DND-41 (cell line): ENCODE measurements at places on chromosomes 2 and 18.

- DNase-seq: peak; percentile 6
Measured at GRCh38 chr2:168889635-168890005, 610 bp downstream of the SPC25 start.

DNA sequence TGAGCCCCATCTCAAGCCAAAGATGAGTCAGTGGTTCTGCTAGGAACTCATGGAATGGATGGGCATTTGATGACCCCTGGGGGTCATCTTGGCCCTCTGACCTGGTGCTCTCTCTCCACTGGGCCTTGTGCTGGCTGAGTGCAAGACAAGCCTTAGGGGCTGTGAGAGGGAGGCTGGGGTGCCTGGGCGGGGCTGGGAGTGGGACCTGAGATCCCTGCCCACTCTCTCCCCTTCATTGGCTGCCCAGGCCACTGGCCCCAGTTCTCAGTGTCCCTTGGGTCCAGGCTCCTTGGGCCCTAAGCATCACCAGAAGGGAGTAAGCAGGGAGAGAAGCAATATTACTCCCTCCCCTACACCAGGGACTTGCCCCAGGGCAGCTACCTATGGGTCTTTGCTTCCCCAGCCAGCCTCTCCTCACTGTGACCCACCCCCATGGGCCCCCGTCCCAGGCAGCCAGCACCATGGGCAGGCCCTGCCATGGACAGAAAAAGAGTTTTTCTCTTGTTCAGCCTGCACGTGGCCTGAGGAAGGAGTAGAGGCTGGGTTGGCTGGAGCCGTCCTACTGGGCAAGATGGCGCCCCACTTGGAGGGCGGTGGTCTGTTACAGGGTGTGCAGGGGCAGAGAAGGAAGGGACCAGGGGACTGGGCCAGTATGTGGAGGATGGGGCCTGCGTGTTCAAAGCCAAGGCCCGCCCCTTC, 33.6 kb downstream of the ATOH8 start:
- DNase-seq: no peak

- no peak for DNase-seq
Measured at GRCh38 chr18:62450175-62450545, 72.7 kb upstream of the ZCCHC2 start.

DNA sequence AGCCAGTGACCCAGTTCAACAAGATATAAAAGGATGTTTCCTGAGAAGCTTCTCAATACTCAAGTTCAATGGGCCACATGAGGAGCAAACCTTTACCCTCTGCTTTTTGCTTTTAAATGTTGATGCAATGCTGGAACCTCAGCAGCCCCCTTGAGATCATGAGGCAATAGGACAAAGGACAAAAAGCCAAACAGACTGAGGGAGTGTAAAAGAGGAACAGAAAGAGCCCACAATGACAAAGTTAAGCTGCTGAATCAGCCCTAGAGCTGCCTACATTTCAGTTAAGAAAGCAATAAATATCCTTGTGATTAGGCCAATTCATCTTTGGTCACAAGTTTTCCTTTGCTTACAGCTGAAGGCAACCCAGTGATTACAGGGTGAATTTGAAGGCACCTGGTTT, 76.9 kb downstream of the MRO start:
- DNase-seq: no peak

DNA sequence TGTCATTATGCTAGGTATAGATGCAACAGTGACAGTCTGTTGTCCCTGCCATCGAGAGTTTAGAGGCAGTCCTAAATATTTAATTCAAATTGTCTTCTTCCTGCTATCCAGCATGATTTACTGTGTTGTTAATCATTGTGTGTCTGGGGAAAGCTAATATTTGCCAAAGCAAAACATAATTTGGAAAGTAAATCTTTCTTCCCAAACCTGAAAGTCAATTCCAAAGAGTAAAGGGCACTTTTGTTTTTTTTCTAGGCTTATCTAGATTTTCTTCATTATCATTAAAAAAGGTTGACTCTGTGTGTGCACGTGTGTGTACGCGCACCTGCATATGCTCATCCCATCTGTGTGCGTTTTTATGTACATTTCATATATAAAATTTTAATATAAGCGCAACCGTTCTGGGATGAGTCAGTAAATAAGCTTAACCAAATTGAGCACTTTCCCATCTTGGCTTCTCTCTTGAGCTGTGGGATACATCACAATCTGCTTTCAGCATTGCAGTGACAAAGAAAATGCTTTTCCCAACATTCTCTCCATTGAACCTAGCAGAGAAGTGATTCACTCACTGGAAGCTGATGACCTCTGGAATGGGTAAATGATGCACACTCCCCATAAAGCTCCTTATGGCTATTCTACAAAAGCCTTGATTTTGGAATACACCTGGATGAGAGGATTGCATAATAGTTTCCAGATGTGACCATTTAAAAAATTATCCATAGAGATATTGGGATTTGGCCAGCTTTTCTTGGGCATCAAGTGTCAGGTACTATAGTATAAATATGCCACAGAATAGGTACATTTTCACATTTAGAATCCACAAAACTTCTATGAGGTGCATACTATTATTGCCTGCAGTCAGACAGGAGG, 488.4 kb downstream of the ADCYAP1 start:
- no peak for DNase-seq

GRCh38 chr2:149213764-149214493, 116.5 kb upstream of the LYPD6 start:
- no peak for DNase-seq

GRCh38 chr18:63244607-63245006, 75.0 kb downstream of the BCL2 start:
- DNase-seq: no peak

GRCh38 chr18:12836551-12836950, 47.5 kb downstream of the PTPN2 start:
- no peak for DNase-seq

GRCh38 chr2:64403426-64403825, 50.5 kb upstream of the LGALSL start:
- DNase-seq: no peak

DNA sequence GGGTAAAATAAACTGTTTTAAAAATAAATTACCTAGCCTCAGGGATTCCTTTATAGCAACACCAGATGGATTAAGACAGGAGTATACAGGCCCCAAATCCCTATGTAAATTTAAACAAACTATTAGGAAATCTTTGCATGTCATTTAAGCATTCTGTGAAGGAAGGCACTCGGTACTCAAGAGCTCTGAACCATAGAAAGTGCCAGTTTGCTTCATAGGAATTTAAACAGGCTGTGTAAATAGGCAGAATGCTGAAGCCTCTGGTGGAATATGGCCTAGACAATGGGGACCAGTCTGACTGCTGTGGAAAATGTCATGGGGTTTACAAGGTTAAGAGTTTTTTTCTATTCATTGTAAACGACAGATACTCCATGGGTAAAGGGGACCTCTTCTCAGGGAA, 377.4 kb downstream of the DLGAP1 start:
- no peak for DNase-seq

DNA sequence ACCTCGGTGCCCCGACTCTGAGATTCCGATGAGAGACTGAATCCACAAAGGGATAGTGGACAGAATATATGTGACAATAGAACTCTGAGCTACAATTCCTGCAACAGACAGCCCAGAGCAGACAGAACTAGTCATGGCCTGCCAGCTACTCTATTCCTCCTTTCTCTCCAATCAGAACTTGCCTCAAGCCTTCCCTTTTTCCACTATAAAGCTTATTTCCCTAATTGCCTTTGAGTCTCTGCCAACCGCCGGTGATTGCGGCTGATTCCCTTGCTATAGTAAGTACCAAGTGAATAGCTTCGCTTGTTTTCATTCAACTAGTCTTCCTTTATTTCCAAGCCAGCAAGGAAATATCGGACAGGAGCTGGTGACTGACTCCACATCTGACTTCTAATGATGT, 96.8 kb downstream of the DSC3 start:
- no peak for DNase-seq

DNA sequence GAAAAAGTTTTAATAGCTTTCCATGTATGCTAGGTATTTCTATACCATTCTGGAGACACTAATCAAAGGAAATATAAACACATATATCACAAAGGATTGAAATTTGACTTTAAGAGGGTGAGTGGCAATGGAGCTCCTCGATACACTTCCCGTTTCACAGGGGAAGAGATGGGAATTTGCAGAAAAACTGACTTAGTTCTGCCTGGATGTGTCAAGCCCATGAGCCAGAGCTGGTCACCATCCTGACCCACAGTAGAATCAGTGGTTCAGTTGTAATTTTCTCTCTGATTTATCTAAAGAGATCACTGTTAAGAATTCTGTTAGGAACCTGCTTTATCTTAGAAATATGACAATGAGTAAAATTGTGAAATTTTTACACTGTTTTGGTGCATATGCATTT, 34.2 kb downstream of the PLCL1 start:
- DNase-seq: no peak

- no peak for DNase-seq
Measured at GRCh38 chr18:45166341-45166835, 448.9 kb upstream of the SLC14A2 start.

GRCh38 chr2:68721482-68722101, 13.0 kb upstream of the ARHGAP25 start:
- peak; percentile 73 for DNase-seq

- DNase-seq: no peak
Measured at GRCh38 chr2:189614585-189614984, 34.0 kb upstream of the SLC40A1 start.

- no peak for DNase-seq
Measured at GRCh38 chr2:3405307-3405706, 25.8 kb downstream of the TRAPPC12 start.

DNA sequence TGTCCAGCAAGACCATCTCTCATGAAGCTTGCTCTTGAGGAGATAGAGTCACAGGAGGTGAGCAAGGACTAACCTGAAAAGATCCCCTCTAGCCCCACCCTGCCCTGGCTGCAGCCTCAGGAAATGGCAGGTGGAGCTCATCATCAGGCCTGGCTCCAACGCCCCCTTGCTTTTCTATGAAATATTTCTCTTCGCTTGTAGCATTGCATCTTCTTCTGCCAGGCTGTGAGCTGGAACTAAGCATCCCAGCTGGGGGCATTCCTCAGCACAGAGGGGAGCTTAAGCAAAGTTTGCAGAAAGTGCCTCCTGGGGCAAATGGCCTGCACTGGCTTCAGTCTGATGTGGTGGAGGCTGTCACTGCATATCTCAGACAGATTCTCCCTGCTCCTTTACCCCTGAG, 90.1 kb upstream of the LGALSL start:
- DNase-seq: no peak
